AG09309 (cell line): ENCODE measurements at places on chromosomes 12 and 14.

GRCh38 chr14:58280954-58281787, 17.2 kb upstream of the ARID4A start:
- peak; percentile 76 for DNase-seq

- DNase-seq, result no peak
Observed at GRCh38 chr12:116880213-116880816, 926 bp downstream of the HRK start.

- peak; percentile 90 for DNase-seq
Observed at GRCh38 chr12:77625441-77625840, 205.3 kb upstream of the NAV3 start.

DNA sequence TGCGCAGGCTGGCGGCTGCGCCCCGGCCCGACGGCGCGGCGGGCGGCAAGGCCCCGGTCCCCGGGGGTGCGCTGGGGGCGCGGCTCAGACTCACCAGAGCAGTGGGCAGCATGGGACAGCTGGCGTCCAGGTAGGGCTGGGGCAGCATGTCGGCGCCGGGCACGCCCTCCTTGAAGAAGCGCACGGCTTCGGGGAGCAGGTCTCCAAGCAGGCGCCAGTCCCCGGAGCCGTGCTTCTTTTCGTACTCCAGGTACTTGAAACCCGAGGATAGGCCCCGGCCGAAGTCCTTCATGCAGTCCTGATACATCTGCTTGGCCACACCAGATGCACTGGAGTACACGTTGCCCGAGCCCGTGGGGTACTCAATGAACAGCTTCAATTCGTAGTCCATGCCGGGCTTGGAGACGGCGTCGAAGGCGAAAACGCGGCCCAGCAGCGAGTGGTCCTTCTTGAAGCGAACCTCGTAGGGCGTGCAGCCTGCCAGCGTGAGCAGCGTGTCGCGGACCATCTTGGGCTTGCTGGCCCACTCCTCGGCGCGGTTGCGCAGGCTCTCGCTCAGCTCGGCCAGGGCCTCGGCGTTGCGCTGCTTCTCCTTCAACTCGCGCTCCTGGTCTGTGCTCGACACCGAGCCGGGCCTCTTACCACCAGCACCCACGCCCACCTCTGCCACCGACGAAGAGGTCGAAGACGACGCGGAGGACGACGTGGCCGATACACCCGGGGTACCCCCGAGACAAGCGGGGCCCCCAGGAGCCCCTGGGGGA, 2.2 kb downstream of the IRF2BPL start:
- DNase-seq, result no peak

DNA sequence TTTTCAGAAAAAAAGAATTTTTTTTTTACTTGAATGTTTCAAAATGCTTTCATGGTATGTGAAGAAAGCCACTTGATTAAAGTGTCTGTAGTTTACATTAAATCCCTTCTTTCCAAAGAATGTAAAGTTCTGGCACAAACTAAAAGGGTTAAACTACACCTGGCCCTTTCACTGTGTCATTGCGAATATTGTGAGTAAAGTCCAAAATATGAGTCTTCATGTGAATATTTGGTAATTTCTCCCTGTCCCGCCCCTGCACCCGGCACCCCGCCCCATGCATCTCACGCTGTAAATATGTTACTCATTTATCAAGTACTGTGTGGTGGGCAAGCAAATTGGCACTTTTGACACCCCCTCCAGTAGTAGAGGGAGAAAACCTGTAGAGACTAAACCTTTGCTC, 274.7 kb downstream of the TTC6 start:
- no peak for DNase-seq

DNA sequence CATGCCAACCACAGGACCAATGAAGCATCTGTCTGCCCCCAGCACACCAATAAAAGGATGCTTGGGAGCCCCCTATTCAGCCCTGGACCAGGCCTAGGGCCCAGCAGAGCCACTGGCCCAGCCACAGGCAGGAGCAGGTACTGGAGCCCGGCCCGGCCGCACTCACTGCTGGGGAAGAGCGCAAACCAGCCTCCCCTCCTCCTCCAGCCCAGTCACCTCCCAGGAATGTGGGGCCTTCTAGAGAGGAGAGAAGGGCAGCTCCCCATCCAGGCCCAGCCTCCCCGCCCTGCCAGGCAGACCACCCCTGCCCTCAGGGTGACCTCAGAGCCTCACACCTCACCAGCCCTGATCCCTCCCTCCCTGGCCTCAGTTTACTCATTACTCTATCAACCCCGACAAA, 56.2 kb downstream of the CCNK start:
- no peak for DNase-seq

- peak; percentile 3 for DNase-seq
Observed at GRCh38 chr12:130335517-130336392, 1.9 kb upstream of the PIWIL1 start.
